ENCODE measurements at places on chromosomes 11 and 22.

GRCh38 chr11:29231586-29231985 lies 785.2 kb downstream of the KCNA4 start:
- DNase-seq: no peak

DNA sequence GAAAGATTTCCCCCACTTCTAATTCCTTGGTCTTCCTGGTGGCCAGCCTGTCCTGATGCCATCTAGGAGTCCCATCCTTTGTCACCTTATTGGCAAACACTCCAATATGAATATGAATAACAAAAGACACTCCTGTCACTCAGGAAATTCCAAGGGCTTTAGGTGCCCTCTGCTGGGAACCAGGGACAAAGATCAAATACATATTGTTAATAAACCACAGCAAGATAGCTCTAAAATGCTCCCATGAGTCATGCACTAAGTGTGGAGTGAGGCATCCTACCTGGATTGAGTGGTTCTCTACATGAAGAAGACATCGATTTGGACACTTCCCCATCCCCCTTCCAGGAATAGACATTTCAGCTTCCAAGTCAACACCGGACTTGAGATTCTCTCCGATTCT lies 823.6 kb downstream of the TBC1D22A start:
- DNase-seq: no peak

GRCh38 chr22:23062616-23063538 lies 7.4 kb upstream of the GNAZ start:
- no peak for DNase-seq

- no peak for DNase-seq
These were observed 31.8 kb downstream of the TMPRSS5 start for GRCh38 chr11:113674397-113674685.

DNA sequence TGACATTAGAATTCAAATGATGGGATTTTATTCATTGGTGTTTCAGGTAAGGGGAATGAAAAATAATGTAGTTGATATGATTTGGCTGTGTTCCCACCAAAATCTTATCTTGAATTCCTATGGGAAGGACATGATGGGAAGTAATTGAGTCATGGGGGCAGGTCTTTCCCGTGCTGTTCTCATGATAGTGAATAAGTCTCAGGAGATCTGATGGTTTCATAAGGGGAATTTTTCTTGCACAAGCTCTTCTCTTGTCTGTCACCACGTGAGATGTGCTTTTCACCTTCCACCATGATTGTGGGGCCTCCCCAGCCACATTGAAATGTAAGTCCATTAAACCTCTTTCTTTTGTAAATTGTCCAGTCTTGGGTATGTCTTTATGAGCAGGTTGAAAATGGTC lies 268.6 kb upstream of the CHORDC1 start:
- no peak for DNase-seq

GRCh38 chr22:25114369-25115362 lies 85.0 kb upstream of the CRYBB3 start:
- peak; percentile 35 for DNase-seq

GRCh38 chr11:110762590-110762989 lies 50.4 kb upstream of the ARHGAP20 start:
- no peak for DNase-seq

GRCh38 chr22:46564084-46564714 lies 26.8 kb upstream of the CELSR1 start:
- DNase-seq: no peak

DNA sequence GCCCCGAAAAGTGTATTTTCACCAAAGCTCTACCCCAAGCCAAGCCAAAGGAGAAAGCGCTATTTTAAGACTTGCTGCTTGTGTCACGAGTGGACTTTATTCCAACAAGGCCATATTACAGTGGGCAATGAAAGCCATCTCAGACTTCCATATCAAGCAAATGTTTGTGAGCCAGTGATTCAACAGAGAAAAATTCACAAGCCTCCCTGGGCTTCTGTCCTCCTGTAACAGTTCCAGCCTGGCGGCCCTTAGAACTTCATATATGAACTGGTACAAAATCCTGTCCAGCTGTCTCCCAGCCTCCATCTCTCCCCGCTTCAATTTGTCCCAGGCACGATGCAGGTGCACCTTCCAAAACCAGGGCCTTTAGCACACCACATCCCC lies 11.2 kb downstream of the LARGE1 start:
- no peak for DNase-seq

GRCh38 chr11:73157101-73158010 lies 15.2 kb upstream of the FCHSD2 start:
- peak; percentile 89 for DNase-seq

DNA sequence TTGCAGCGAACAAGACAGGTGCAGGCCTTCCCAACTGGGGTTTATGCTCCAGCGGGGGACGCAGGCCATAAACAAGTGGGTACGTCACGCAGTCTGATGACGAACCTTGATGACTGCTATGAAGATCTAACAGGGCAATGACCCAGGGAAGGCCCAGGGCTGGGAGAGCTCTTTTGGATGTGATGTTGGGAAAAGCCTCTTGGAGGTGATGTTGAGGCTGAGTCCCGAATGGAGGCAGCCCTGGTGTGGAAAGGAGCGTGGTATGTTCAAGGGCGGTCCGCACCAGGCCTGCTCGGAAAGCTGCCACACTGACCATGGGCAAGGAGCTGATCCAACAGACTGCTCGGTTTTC lies 5.8 kb downstream of the FADS2 start:
- DNase-seq: no peak

DNA sequence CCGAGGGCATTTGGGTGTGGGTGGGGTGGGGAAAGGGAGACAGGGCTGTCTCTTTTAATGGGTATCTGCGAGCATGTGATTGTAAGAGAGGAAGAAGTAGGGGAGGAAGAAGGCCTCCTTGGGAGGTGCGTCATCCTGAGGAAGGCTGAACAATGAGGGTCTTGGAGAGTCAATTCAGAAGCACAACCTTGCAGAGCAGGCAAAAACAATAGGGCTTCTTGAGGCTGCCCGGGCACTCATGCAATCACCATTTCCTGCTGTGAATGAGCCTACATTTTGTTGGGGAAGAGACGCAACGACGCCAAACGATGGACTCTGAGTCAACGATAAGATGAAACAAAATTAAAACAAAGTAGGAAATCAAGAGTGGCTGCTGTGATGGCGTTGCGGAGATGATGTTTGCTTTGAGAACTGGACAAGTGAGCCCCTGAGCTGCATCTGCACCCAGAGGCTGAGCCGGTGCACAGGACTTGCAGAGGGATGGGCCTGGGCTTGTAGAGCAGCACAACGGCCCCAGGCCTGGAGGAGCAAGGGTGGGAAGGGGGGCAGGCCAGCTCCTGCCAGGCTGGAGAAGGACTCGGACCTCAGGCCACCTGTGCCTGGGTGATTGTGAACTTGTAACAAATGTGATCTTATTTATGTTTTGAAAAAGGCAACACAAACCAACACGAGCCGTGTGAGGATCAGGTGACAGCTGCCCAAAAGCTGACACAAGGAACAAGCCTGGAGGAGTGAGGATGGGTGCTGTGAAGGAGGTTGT lies 92.3 kb upstream of the B3GAT1 start:
- no peak for DNase-seq

DNA sequence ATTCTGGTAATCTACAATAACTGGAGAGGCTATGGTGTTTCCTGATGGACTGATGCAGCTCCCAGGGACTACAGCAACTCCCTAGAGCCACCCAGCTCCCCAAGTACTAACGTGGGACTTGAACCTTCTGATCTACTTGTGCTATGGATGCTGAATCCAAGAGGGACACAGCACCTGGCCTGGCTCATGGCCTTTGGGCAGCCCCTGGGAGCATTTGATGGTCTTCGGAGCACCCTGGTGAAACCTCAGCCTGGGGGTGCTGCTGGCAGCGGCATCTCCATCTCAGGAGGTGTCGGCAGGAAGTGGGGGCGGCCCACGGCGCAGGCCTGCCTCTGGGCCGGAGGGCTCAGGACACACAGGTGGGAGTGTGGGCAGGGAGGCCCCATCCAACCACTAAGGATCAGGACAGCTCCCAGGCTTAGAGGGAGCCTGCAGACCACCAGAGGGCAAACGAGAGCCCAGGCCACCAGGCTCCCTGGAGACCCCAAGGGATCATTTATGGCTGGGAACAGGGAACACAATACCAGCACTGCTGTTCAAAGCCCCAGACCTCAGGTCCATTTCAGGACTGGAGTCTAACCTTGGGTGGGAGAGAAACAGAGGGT lies 8.7 kb downstream of the EHD1 start:
- no peak for DNase-seq

GRCh38 chr22:26700886-26701285 lies 43.5 kb downstream of the MIAT start:
- DNase-seq: no peak

- DNase-seq: no peak
These were observed 108.7 kb upstream of the THY1 start for GRCh38 chr11:119531623-119532022.

DNA sequence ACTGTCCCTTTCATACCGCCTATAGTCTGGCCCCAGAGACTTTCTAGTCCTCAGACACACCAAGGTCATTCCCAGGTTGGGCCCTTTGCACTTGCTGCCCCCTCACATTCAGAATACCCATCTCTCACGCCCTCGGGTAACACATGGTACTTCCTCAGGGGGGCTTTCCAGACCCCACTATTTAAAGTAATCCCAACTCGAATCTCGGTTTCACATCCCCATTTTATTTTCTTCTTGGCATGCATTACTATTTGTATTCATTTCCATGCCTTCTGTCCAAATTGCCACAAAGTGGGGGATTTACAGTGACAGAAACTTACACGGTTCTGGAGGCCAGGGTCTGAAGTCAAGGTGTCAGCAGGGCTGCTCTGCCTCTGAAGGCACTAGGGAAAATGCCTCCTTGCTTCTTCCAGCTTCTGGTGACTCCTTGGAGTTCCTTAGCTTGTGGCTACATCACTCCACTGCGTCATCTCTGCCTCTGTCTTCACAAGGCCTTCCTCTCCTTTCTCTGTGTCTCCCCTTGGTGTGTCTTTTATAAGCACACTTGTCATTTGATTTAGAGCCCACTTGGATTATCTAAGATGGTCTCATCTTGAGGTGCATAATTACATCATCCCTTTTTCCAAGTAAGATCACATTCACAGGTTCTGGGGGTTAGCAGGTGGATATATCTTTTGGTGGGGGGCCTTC lies 15.1 kb downstream of the RCN1 start:
- DNase-seq: no peak

GRCh38 chr22:27381552-27381951 lies 420.0 kb downstream of the MN1 start:
- DNase-seq: peak; percentile 95

DNA sequence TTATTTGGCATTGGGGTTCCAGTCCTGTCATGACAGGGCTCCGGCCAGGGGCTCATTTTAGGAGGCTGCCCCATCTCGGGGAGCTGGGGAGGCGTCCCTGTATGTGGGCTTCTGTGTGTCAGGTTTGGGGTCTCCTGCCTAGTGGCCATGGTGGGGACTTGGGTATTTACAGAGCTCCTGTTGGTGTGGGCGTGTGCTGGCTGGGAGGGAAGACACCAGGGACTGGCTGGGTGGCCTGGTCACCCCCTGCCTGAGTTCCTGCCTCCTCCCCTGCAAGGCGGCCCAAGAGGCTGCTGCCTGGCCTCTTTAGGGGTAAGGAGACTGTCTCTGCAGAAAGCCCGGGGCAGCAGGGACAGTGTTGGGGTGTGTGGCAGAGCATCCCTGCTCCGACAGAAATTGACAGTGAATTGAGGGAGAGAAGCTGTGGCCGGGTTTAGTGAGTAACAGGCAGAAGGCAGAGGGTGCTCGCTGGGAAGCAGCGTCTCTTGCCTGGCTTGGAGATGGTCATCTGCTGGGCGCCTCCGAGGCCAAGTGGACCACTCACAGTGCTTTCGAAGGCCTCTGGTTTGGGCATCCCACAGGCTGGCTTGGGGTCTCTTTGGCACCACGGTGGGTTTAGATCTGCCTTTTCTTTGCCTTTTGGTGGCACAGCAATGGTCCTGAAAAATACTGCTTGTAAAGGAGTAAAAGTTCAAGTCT lies 40.3 kb upstream of the GRAMD4 start:
- no peak for DNase-seq

DNA sequence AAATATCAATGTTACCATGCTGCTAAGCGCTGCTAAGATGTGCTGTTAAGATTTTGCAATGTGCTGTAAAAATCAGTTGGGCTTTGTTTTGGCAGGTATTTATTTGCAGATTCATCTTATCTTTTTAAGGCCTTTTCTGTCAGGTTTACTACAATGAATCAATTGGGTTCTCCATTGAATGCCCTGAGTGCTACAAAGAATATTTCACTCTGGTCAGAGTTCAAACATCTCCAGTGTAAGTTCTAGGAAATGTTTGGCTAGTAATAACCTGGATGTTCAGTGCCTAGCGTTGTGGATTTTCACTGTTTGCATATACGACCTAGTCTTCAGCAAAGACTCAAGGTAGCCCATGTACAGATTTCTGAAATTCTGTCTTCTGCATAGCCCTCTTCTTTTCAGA lies 36.0 kb downstream of the RSF1 start:
- DNase-seq: no peak

GRCh38 chr11:33383075-33383919 lies 126.1 kb downstream of the HIPK3 start:
- DNase-seq: peak; percentile 67

- DNase-seq: no peak
These were observed 62.7 kb upstream of the NECTIN1 start for GRCh38 chr11:119791701-119792151.

DNA sequence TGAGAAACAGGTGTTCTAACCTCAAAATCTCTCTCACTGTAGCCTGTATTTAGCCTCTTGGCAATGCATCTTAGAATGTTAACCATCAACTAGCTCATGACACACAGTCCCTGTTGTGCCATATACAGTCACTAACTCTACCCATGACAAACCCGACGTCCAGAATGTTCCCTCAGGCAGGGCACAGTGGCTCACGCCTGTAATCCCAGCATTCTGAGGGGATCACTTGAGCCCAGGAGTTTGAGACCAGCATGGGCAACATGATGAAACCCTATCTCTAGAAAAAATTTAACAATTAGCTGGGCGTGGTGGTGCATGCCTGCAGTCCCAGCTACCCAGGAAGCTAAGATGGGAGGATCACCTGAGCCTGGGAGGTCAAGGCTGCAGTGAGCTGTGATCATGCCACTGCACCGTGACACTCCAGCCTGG lies 18.2 kb upstream of the CCDC34 start:
- DNase-seq: no peak

DNA sequence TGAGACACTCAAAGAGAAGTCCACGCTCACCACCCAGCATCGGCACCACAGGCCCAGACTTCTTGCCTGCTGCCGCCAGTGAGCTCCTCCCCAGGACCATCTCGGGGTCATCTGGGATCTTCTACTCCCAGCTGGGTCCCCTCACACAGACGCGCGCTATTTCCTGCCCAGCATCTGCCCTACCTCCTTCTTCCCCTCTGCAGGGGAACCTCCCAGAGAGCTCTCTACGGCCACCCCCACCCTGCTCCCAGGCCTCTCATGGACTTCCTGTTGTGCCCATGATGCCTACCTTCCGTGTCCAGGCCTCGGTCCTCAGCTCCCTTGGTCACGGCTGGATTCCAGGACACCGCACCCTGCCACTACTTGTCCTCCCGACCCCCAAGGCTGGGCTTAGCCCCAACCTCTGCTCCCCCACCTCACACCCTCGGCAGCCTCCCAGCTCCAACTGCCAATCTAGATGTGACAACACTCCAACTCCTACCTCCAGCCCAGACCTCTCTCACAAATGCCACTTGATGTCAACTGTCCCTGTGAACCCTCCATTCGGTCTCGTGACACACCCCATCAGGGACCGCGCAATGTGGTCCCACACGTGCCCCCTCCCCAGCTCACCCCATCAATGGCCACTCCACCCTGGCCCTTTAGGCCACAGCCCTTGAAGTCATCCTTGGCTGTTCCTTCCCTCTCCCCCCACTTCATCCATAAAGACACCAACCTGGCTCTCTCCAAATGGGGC lies 45.3 kb downstream of the SGSM3 start:
- DNase-seq: peak; percentile 93
